Stimulated activated CD4-positive, alpha-beta T cell treated with anti-CD3 and anti-CD28 coated beads, Interleukin-4, amount 100 ng/mL, for 48 hours (primary cell): ENCODE measurements at places on chromosomes 11 and 22.

DNA sequence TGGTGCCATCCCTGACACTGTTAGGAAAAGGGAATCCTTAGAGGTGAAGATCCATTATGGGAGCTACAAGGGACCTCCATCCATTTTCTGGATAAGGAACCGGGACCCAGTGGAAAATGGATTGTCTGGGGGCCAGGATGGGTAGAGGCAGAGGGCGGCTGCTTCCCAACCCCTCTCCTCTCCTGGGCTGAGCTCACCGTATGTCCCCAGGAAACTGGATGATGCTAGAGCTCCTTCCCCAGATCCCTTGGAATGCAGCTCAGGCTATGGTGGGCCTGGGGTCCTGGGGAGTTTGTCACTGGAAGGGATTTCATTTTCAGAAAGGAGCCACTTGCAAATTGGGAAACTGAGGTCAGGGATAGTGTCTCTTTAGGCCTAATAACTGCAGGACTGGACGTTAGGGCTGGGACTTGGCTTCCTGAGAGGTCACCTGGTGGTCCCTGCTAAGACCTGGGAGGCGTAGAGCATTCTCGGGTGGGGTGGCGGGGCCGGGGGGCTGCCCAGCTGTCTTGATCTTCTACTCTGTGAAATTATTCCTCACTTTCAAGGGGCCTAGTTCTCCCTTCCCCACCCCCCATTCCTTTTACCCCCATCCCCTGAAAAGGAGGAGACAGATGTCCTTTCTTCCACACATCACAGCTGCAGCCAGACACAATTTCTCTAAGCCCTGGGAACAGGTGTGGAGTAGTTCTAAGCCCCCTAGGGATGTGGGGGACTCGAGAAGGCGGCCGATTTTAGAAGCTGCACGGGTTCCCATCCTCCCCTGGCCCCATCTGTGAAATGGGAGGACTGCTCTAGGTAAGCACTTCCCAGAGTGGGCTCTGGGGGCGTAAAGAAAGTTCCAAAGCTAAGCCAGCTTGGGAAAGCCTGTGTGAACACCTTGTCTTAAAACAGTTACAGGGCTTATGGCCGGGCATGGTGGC, 99.8 kb downstream of the PKNOX2 start:
- DNase-seq, result no peak

GRCh38 chr11:63448646-63449045, 42.3 kb downstream of the PLAAT5 start:
- DNase-seq, result no peak

GRCh38 chr22:28815729-28816128, 15.4 kb upstream of the XBP1 start:
- no peak for DNase-seq

DNA sequence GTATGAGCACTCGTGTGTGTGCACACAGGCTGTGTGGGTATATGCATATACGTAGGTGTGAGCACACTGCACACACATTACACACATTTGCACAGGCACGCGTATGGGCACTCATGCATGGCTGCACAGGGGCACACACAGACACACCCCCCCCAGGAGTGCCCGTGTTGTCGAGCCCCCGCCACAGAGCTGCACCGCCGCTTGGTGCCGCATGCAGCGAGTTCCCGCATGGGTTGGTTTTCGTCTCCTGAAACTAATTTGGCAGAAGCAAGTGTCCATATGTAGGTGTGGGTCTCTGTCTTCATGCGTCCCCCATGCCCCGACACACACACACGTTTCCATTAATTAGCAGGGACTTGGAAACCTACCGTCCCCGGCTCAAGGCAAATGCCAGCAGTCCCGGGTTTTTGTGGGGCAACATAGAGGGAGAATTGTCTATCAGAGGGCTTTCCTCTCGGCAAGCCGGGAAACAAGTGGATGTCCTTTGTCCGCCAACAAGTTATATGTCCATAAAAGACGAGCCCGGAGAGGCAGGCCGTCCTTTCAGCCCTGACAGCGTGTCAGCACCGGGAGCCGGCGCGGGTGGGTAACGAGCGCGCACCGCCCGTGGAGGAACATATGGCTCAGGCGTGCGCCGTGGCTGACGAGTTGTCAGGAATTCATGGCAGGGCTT, 1291.7 kb downstream of the BRD1 start:
- DNase-seq, result no peak

- no peak for DNase-seq
Measured at GRCh38 chr11:95556011-95556341, 233.6 kb downstream of the FAM76B start.

DNA sequence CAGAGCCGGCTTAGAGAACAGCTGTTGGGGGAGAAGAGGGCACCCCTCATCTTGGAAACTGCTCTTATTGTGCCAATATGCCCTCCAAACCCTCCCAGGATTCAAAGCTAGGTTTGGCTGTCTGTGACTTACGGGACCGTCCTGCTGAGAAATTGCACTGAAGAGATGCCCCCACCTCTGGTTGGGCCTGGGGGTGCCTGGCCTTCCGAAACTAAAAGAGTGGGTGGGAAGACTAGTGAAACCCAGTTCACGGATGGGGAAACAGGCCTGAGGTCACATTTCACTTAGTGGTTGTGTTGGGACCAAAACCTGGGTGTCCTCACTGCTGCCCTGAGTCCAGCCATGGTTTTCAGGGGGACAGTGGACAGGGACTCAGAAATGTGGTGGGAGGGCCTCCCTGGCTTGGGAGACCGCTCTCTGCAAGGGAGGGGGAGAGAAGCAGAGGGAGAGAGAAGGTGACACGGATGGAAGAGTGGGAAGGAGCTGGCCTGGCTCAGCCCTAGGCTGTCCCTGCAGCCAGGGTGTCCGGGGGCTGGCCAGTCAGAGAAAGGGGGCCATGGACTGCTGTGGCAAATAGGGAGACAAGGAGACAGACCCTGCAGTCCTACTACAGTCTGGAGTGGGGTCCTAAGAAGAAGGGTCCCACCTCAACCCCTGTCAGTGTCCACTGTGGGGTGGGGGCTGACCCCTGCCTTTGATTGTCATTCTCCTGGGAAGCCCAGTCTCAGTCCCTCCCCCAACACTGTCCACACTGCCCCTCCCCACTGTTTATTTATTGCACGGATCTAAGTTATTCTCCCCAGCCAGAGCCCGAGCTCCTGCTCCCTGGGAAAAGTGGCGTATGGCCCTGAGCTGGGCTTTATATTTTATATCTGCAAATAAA, 13.6 kb downstream of the MAFF start:
- DNase-seq, result no peak

- DNase-seq, result peak; percentile 56
Measured at GRCh38 chr11:117907276-117908108, 21.7 kb downstream of the TMPRSS13 start.

DNA sequence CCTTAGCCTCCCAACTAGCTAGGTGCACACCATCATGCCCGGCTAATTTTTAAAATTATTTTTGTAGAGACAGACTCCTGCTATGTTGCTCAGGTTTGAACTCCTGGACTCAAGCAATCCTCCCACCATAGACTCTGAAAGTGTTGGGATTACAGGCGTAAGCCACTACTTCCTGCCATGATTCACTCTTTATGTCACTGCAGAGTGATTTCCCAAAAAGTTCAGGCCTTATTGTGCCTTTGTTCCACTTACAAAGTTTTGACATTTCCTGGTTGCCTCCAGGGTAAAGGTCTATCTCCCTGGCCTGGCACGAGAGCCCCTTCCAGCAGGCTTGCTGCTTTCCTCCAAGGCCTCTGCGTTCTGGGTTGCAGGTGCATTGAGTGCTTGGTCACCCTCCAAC, 44.6 kb upstream of the RIC3 start:
- DNase-seq, result no peak

GRCh38 chr11:87339416-87339815, 301.7 kb downstream of the TMEM135 start:
- no peak for DNase-seq

DNA sequence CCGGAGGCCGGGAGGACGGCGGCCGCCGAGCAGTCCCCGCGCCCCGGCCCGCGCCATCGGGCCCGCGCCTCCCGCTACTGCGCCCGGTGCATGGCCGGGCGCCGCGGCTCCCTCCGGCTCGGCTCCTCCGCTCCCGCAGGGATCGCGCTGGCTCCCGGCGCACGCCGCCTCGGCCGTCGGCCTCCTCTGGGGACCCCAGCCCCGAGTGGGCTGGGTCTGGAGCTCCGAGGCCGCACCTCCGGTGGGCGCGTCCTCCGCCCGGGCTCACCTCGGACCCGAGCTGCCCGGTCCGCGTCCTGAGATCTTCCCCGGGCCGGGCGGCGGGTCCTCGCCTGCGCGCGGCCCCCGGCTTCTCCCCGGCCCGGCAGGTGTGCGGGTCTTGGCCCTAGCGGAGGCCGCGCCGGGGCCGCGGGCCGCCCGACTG, 251 bp downstream of the SHISA8 start:
- DNase-seq, result no peak

GRCh38 chr11:120028897-120029258, 109.0 kb downstream of the TRIM29 start:
- DNase-seq, result no peak

GRCh38 chr11:17721242-17721999, 2.0 kb downstream of the MYOD1 start:
- DNase-seq, result no peak

DNA sequence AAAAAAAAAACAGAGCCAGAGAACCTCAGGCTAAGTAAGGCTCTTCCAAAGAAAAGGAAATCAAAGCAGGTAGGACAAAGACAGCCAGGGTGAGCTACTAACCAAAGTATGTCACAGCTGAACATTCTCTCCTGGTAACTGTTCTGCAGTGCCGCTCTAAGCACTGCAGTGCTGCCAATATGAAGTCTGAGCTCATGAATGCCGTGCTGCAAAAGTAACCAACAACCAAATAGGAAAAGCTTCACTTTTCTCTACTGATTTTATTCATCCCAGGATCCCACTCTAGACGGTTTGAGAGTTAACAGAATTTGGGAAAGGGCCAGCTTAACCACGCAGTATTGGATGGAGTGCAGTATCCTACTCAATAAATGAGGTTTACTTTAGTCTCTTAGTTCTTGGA, 3.5 kb downstream of the SIK3 start:
- DNase-seq, result no peak

GRCh38 chr11:27031754-27032153, 8.9 kb upstream of the BBOX1 start:
- DNase-seq, result no peak

GRCh38 chr11:63767565-63768236, 874 bp downstream of the ZFTA start:
- DNase-seq, result no peak

- no peak for DNase-seq
Measured at GRCh38 chr11:131522851-131523250, 152.4 kb downstream of the NTM start.

DNA sequence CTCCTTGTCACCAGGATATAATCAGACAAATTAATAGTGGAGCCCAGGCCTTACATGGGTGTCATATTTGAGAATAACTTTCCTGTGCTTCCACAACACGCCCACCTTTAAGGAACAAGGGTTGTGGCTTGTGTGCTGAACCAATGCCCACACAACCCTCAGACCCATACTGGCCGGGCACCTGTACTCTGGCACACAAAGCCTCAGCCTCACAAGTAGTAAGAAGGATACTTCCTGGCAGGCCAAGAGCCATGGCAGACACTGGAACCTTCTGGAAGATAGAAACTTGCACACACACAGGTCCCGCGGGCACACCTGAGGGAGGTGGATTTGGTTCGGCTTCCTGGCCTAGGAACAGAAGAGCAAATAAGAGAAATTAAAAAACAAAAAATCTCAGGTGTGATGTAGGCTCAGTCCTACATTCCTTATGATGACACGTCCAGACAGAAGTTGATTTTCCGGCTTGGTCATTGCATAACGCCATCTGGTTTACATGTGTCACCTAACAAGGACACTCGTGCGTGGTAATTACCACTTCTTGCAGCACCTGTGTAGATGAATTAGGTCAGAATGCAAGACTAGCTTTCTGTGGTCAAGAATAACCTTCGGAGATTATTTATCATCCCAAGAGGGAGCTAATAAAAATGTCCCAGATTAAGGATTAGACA, 5.8 kb upstream of the BRD1 start:
- no peak for DNase-seq
